Activated naive CD4-positive, alpha-beta T cell (primary cell): ENCODE measurements at places on chromosomes 7 and 10.

DNA sequence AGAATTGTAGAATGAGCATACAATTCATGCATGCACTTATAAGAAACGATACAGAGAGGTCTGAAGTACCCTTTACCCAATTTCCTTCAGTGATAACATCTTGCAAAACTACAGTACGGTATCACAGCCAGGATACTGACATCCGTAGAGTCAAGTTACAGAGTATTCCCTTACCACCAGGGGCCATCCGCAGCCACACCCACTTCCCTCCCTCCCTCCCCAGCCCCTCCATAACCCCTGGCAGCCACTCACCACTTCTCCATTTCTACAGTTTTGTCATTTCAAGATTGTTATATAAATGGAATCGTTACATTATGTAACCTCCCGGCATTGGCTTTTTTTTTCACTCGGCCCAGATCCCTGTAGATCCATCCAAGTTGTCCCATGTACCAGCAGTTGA lies 113.6 kb upstream of the RET start:
- DNase-seq: no peak

DNA sequence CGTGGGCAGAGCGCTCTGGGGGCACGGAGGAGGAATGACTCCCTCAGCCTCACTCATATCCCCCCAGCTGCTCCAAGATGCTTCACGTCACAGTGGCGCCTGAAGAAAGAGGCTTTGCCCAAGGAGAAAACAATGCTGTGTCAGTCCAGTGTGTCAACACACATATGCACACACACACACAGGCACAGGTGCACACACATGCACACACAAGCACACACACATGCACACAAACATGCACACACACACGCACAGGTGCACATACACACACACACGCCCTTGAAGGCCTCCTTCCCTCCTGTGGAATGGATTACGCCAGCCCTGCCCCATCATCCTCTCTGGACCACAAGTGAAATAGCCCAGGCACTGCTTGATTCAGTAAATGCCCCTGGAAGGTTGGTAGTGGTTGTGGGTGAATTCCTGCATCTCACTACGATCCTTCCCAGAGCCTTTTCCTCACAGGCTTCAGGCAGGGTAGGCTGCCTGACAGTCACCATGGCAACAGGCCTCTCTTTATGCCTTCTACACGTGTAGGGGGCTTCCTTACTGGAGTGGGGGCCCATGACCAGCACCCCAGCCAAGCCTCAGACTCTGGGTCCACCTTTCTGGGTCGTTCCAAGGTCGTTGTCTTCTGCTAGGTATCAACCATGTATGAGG lies 371.5 kb upstream of the PODXL start:
- no peak for DNase-seq

- no peak for DNase-seq
Observed at GRCh38 chr10:11290156-11290890, 272.7 kb downstream of the CELF2 start.

DNA sequence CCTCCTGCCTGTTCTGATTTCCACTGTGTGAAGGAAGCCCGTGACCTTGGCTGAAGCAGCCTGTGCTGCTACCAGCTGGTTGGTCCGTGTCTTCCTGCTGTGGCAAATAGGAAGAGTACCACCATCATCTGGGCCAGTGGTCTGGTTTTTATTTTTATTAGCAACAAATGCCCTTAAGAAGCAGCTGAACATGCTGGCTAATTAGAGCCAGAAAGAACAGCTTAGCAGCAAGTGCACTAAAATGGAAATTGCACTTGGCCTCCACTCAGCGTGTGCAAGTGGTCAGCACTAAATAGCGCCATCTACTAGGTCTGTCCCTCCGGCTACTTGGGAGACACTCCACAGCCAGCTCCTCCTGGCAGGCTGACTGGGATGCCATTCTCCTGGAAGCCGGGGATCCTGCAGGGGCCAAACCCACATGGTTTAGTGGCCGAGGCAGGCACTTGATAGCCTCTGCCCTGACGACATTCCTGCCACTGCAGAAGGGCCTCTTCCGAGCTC lies 690.3 kb upstream of the FOXK1 start:
- DNase-seq: no peak

DNA sequence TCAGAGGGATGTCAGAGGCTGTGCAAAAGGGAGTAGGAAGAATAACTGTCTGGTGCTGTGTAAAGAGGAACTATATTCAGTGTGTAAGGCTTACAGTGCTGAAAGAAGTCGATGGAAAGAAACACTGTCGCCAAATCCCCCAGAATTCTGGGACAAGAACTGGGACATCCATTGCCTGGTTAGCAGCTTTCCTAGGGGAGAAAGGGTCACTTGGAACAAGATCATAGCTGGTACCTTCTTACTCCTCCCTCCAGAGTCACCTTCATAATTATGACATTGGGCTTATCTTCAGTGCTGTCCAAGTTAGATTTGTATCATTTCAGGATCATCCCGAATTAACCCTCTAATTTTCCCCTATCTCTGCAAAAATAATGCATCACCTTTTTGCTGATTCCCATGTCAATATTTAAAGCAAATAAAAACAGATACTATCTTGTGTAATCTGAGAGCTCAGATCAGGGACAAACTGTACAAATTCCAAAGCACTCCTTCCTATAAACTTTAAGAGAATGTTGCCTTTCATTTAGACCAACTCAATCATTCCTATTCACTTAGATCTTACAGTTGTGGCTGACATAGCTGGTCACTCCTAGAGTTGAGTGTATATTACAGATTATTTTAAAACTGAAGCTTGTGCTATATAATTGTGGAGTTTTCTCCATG lies 96.5 kb downstream of the DNAH11 start:
- no peak for DNase-seq

GRCh38 chr7:55344840-55345239 lies 20.3 kb upstream of the LANCL2 start:
- no peak for DNase-seq

- DNase-seq: no peak
Observed at GRCh38 chr7:69510114-69510513, 88.2 kb upstream of the AUTS2 start.

DNA sequence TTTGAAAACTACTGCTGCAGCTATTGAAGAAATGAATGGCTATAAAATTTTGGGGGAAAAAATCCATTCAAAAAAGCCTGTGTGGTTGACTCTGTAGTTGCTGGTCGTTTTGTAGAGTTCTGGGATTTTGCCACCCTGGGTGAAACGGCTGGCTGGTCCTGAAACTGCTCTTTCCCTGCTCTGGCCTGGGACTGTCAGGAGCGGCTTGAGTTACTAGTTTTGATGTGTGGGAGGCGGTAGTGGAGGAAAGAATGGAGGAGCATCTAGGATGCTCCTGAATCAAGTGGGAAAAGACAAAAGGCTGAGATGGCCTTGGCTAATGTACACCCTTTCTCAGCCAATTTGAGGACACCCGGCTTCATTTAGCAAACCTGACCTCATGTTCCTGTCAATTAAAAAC lies 72.5 kb downstream of the ZNF365 start:
- DNase-seq: no peak

GRCh38 chr10:77643795-77644468 lies 6.3 kb upstream of the KCNMA1 start:
- no peak for DNase-seq

GRCh38 chr10:17290226-17290625 lies 62.2 kb downstream of the VIM start:
- no peak for DNase-seq

DNA sequence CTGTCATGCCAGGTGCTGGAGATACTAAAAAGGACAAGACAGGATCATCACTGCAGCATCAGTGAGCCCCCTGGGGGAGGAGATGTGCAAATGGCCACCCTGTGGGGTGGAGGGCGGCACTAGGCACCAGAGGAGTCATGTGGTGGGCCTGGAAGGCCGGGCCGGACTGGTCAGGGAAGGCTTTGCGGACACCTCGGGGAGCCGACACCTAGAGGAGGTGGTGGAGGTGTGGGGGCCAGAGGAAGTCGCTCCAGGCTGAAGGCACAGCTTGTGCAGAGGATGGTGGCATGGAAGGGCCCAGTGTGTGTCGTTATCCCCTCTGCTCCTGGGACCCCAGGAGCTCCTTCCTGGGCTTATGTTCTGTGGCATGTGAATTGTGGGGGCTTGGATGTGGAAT lies 437.7 kb downstream of the RPS24 start:
- no peak for DNase-seq

- DNase-seq: no peak
Observed at GRCh38 chr7:29969738-29970137, 19.9 kb downstream of the SCRN1 start.

- DNase-seq: no peak
Observed at GRCh38 chr7:11297126-11297625, 323.5 kb downstream of the PHF14 start.

- no peak for DNase-seq
Observed at GRCh38 chr10:74025380-74025978, 27.6 kb downstream of the VCL start.
